ENCODE measurements at places on chromosomes 7 and 10.

DNA sequence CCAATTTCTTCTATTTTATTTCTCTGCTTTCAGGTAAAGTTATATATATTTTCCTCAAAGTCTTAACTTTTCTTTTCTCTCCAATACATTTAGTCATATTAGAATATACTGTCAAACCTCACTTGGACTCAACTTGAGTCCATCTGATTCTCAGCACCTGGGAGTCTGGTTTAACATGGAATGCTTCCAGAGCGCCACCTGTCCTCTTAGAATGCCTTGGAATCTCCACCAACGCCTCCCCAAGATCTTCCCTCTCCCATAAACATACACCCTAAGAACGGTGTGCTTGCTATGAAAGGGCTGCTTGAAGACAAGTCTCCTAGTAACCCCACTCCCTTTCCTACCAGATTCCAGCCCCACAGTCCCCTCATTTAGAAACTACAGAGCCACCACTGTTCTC, 229.1 kb upstream of the MKLN1 start:
- no peak for DNase-seq

DNA sequence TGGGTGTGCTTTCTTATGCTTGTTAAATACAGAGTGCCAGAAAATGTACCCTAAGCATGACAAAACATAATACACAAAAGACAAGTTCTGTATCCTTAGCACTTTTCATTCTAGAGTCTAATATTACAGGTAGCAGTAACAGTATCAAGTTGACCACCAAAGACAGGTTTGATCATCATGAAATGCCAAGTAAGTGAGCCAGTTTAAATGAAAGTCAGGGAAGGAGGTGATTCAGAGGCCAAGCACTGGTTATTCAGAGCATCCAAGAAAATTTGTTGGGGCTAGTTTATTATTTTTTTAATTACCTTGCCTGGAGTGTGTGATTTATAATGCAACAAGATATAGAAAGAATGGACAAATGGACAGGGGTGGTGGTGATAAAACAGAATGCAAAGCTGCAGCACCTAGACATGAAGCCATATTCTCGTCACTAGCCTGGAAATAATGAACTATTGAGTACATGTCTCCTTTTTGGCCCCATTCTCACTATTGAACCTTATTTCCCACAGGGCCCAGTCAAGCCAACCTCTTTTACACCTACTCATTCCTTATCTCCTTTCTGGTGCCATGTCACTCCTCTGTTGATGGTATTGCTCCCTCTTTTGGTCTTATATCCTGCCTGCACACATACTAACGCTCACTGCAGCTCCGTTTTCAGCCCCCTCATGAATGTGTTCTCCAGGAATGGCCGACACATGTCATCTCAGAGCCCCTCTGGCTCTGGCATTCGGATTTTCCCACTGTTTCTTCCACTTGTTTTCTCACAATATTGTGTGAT, 78.6 kb upstream of the GLCCI1 start:
- no peak for DNase-seq

- DNase-seq: no peak
These were observed 193.7 kb downstream of the PTPN20 start for GRCh38 chr10:47104786-47105385.

DNA sequence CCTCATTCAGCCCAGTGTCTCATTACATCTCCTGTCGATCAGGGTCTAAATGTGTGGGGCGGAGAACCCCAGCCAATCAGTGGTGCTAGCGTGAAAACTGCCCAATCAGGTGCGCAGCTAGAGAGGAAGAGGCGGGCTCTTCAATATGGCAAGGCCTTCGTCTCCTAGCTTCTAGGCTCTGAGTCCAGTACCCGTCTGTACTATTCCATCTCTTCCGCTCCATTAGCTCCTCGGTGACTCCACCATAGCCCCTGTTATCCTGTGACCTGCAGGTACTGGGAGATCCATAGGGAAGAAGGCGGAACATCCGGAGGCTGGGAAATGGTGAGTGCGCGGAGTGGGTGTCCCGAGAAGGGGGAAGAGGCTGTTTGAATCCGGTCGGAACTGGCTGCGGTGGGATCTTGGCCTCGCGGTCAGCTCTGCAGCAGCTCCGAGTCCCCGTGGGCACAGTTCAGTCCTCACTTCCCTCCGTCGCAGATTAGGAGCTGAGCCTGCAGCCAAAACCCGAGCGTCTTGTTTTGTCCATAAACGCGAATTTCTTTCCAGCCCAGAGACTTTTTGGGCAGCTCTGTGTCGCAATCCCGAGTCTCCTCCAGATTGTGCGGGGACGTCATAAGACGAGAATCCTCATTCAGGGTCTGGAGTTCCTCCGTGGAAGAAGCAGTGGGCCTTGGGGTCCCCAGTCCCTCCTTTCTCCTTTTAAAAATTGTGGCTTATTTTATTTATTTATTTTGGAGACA, at the start of gene ZNF727:
Gene ZNF727, plus strand, starts transcription at position 134 of the 740 bp plus-strand sequence. Its CDS starts 188 bp downstream, at position 322.
- DNase-seq: no peak

- DNase-seq: no peak
These were observed 271.1 kb downstream of the ADARB2 start for GRCh38 chr10:1465993-1466764.

- no peak for DNase-seq
These were observed 197.0 kb upstream of the PRSS58 start for GRCh38 chr7:142454862-142455261.

DNA sequence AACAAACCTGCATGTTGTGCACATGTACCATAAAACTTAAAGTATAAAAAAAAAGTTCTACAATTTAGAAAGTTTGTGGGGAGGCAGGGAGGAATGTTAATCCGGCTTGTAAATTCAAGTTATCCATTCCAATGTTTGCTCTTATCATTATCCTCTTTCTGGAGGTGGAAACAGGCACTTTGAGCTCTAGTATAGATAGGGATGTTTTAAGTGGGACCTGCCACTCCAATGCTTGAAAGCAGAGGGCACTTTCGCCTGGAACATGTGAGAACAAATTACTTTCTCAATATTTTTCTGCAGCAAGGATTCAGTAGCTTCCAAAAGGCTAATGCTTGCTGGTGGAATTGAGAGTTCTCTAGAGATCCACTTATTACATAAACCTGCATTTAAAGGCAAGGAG, 45.6 kb downstream of the FEZF1 start:
- DNase-seq: no peak

GRCh38 chr7:148481971-148482626, 108.5 kb upstream of the C7orf33 start:
- no peak for DNase-seq

- DNase-seq: no peak
These were observed 11.7 kb downstream of the MAP3K8 start for GRCh38 chr10:30445711-30446110.

- no peak for DNase-seq
These were observed 123.2 kb upstream of the PARD3 start for GRCh38 chr10:34938399-34938670.
